ENCODE measurements at places on chromosomes 12 and 14. TPM values are rescaled to one million over a fixed set of nuclear protein-coding genes. Genes with fewer than 3 reads are reported as not detected.

DNA sequence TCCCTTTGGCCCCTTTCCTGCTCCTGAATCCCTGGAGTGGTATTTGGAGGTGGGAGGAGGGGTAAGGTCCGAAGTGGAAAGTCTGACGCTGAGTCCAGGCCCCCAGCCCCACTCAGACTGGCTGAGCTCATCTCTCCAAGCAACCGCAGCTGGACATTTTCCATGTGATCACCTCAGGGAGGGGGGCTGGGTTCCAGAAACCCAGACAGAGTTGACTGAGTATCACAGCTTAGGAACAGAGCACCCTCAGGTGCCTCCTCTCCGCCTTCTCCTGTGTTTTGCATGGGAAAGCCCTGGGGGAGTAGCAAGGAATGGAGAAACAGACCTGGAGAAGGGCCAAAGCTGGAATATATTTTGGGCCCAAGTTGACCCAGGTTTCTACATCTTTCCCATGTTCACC, 8.0 kb upstream of the ITGA5 start:
- no peak for DNase-seq
- no peak overlapping the region for H3K4me3 ChIP-seq
- peaks cover 13% of the 10 kb centered on the region for H3K4me1 ChIP-seq
- no peaks in the 10 kb centered on the region for H3K27me3 ChIP-seq
- no peaks in the 10 kb centered on the region for H3K36me3 ChIP-seq

DNA sequence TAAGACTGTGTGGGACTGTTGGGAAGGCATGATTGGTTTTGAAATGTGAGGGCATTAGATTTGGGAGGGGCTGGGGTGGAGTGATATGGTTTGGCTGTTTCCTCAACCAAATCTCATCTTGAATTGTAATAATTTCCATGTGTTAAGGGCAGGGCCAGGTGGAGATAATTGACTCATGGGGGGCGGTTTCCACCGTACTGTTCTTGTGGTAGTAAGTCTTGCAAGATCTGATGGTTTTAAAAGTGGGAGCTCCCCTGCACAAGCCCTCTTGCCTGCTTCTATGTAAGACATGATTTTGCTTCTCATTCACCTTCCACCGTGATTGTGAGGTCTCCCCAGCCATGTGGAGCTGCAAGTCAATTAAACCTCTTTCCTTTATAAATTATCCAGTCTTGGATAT, 76.6 kb upstream of the PPFIA2 start:
- H3K27ac ChIP-seq = no peak overlapping the region
- H3K27me3 ChIP-seq = no peaks in the 10 kb centered on the region
- no peak for DNase-seq
- H3K4me3 ChIP-seq = no peak overlapping the region
- no peaks in the 10 kb centered on the region for H3K4me1 ChIP-seq

GRCh38 chr12:55839345-55840140, 3.2 kb downstream of the MMP19 start:
- peaks cover 8% of the 10 kb centered on the region for H3K27me3 ChIP-seq
- no peak overlapping the region for H3K4me3 ChIP-seq
- H3K27ac ChIP-seq = no peak overlapping the region
- no peak for DNase-seq
- H3K4me1 ChIP-seq = peaks cover 18% of the 10 kb centered on the region

DNA sequence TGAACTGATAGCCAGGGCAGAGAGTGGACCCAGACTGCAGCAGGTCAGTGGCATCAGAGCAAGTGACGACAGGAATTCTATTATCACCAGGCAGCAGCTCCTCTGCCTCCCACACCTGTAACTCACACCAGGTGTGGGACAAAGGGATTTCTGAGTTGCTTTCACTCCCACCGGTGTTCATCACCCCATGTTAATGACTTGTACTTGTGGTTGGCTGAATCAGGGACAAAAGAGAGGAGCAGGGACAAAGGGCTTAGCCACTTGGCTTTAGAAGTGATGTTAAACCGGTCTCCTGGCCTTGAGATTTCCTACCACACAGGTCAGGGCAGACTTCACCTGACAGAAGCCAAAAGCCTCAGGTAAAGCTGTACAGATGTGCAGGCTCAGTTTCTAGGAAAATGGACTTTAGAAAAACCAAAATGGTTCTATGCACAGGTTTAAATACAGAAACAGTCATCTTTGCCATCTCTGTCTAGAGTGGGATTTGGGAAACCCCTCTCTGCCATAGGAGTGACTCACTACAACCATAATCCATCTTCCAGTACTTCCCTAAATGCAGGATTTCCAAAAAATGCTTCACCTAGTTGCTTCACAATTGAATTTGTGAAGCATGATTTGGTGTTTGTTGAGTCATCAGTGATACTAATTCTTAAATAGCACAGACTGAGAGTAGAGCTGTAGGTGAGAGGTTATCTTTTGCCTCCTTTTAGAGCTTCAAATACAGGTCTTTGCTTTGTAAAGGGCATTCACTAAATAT, 158.5 kb downstream of the PRKCH start:
- no peak overlapping the region for H3K4me3 ChIP-seq
- no peaks in the 10 kb centered on the region for H3K36me3 ChIP-seq
- H3K27ac ChIP-seq = no peak overlapping the region
- no peak for DNase-seq
- H3K4me1 ChIP-seq = peaks cover 21% of the 10 kb centered on the region
- H3K27me3 ChIP-seq = no peaks in the 10 kb centered on the region

DNA sequence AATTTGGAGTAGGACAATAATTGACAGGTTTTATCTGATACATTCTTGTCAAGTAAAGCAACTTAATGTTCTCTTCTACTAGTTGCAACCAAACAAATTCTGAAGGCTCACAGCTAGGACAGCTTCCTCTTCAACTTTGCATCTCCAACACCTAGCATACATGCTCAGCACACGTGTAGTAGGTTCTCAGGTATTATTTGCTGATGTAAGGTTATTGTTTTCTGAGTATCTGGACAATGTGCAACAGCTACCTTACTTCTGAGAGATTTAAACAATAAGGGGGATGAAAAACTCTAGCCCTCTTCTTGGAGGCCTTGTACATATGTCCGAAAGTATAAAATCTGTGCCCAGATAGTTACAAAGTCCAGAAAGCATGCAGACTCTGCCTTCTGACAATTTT, 15.5 kb upstream of the FLRT2 start:
- H3K4me1 ChIP-seq = peaks cover 9% of the 10 kb centered on the region
- H3K27ac ChIP-seq = no peak overlapping the region
- no peaks in the 10 kb centered on the region for H3K27me3 ChIP-seq
- no peak overlapping the region for H3K4me3 ChIP-seq
- no peaks in the 10 kb centered on the region for H3K36me3 ChIP-seq
- no peak for DNase-seq

GRCh38 chr12:62082448-62082847, 177.8 kb upstream of the USP15 start:
- H3K36me3 ChIP-seq = no peaks in the 10 kb centered on the region
- H3K4me3 ChIP-seq = no peak overlapping the region
- no peak overlapping the region for H3K27ac ChIP-seq
- H3K4me1 ChIP-seq = no peaks in the 10 kb centered on the region
- DNase-seq = no peak
- H3K27me3 ChIP-seq = no peaks in the 10 kb centered on the region

DNA sequence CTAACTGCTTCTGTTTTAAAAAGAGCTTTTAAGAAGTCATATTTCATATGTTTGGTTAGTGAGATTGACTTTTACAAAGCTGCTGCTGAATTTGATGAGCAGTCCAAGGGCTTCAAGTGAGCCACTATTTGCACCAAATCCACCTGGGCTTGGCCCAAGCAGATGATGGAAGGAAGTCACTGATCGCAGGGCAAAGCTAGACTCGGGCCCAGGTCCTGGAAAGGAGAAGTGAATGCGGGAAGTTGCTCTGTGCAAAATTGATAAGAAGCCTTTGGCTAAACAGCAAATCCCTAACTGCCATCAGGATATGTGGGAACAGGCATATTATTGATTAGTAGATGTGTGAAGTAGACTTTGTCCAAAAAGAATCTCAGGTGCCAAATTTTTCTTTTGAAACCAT, 30.5 kb downstream of the PLXNC1 start:
- no peak overlapping the region for H3K27ac ChIP-seq
- H3K4me3 ChIP-seq = no peak overlapping the region
- H3K4me1 ChIP-seq = peaks cover 59% of the 10 kb centered on the region
- no peak for DNase-seq
- H3K27me3 ChIP-seq = no peaks in the 10 kb centered on the region

- no peak overlapping the region for H3K4me3 ChIP-seq
- H3K27ac ChIP-seq = no peak overlapping the region
- no peaks in the 10 kb centered on the region for H3K36me3 ChIP-seq
- peaks cover 1% of the 10 kb centered on the region for H3K27me3 ChIP-seq
These were observed 359.3 kb upstream of the FKBP4 start for GRCh38 chr12:2435511-2435910.

- no peaks in the 10 kb centered on the region for H3K27me3 ChIP-seq
- H3K27ac ChIP-seq = no peak overlapping the region
- H3K4me1 ChIP-seq = no peaks in the 10 kb centered on the region
- no peak for DNase-seq
- H3K36me3 ChIP-seq = no peaks in the 10 kb centered on the region
These were observed 146.4 kb downstream of the PHETA1 start for GRCh38 chr12:111222523-111222922.

DNA sequence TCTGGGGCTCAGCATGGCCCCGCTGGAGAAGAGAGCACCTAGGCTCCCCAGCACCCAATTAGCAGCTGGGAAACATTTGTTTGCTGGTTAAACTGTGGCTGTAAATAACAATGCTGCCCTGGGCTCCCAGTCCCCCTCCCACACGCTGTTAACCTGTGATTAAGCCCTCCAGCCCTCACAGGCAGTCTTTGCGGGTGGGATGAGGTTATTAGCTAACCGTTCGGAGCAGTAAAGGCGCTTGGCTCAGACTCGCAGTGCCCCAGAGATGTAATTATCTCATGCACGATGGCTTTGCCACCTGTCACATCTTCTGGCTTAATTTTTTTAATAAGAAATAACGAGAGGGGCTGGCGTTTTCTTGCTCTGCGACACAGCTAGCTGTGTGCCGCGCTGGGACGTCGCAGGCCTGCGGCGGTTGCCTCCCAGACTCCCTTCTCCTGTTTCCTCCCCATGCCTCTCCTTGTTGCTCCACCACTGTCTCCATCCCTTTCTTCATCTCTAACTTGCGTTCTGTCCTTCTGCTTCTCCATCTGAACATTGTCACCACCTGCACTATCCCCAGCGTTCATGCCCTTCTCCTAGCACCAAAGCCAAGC, 239.2 kb upstream of the FKBP4 start:
- H3K4me3 ChIP-seq = no peak overlapping the region
- no peaks in the 10 kb centered on the region for H3K36me3 ChIP-seq
- peaks cover 6% of the 10 kb centered on the region for H3K27me3 ChIP-seq
- DNase-seq = no peak
- no peak overlapping the region for H3K27ac ChIP-seq
- no peaks in the 10 kb centered on the region for H3K4me1 ChIP-seq

DNA sequence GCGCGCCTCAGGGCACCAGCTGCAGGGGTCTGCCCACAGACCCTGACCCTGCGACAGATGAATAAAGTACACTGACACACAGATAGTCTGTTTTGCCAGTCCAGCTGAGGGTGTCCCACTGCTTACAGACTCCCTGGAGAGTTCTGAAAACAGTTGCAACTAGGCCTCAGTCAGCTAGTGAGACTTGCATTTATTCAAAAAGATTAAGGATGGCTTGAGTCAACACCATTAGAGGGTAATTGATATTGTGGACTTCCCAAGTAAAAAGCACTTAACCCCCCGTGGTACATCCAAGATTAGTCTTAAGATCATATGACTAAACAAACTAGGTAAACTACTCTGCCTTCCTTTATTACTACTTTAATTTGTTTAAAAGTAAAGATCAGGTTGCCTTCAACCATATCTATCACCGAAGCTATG, 11.1 kb upstream of the PSEN1 start:
- no peaks in the 10 kb centered on the region for H3K27me3 ChIP-seq
- no peaks in the 10 kb centered on the region for H3K4me1 ChIP-seq
- peaks cover 2% of the 10 kb centered on the region for H3K36me3 ChIP-seq
- H3K4me3 ChIP-seq = no peak overlapping the region

GRCh38 chr12:24534622-24535021, 414.3 kb downstream of the BCAT1 start:
- no peak overlapping the region for H3K4me3 ChIP-seq
- no peaks in the 10 kb centered on the region for H3K36me3 ChIP-seq
- no peaks in the 10 kb centered on the region for H3K27me3 ChIP-seq
- no peak for DNase-seq
- H3K27ac ChIP-seq = no peak overlapping the region

- H3K36me3 ChIP-seq = no peaks in the 10 kb centered on the region
- no peak overlapping the region for H3K27ac ChIP-seq
- no peaks in the 10 kb centered on the region for H3K4me1 ChIP-seq
- H3K4me3 ChIP-seq = no peak overlapping the region
- H3K27me3 ChIP-seq = no peaks in the 10 kb centered on the region
- no peak for DNase-seq
These were observed 168.9 kb downstream of the ADGRD1 start for GRCh38 chr12:131122631-131123030.

- no peak overlapping the region for H3K27ac ChIP-seq
- H3K4me1 ChIP-seq = 0 out of 2 replicates have a peak, but pooled peaks cover 2% of the 10 kb centered on the region
- H3K4me3 ChIP-seq = no peak overlapping the region
- H3K36me3 ChIP-seq = peaks cover 22% of the 10 kb centered on the region
- no peak for DNase-seq
- no peaks in the 10 kb centered on the region for H3K27me3 ChIP-seq
These were observed 26.9 kb downstream of the MAPKAPK5 start for GRCh38 chr12:111868676-111869588.

- H3K27me3 ChIP-seq = no peaks in the 10 kb centered on the region
- DNase-seq = no peak
- no peak overlapping the region for H3K27ac ChIP-seq
- no peak overlapping the region for H3K4me3 ChIP-seq
These were observed 106.0 kb upstream of the CCDC196 start for GRCh38 chr14:66380143-66380542.

- DNase-seq = no peak
- peaks cover 8% of the 10 kb centered on the region for H3K4me1 ChIP-seq
- H3K27ac ChIP-seq = no peak overlapping the region
- H3K27me3 ChIP-seq = peaks cover 26% of the 10 kb centered on the region
- H3K36me3 ChIP-seq = no peaks in the 10 kb centered on the region
These were observed 1.8 kb downstream of the GALNT6 start for GRCh38 chr12:51389302-51389999.

GRCh38 chr14:98594156-98594555, 677.8 kb downstream of the BCL11B start:
- H3K4me1 ChIP-seq = no peaks in the 10 kb centered on the region
- no peak for DNase-seq
- no peak overlapping the region for H3K4me3 ChIP-seq
- no peaks in the 10 kb centered on the region for H3K36me3 ChIP-seq
- H3K27me3 ChIP-seq = no peaks in the 10 kb centered on the region
- H3K27ac ChIP-seq = no peak overlapping the region

GRCh38 chr14:104889375-104889757, 24.3 kb downstream of the CEP170B start:
- H3K27me3 ChIP-seq = no peaks in the 10 kb centered on the region
- no peak overlapping the region for H3K4me3 ChIP-seq
- H3K36me3 ChIP-seq = 0 out of 3 replicates have a peak, but pooled peaks cover 7% of the 10 kb centered on the region
- H3K4me1 ChIP-seq = no peaks in the 10 kb centered on the region
- no peak overlapping the region for H3K27ac ChIP-seq

HNF1A gene
- total RNA-seq = 27.0 TPM

GCH1 gene
- total RNA-seq = 25.2 TPM

SLC25A21 gene
- total RNA-seq = 2.9 TPM

ZDHHC22 gene
- not detected for total RNA-seq

C12orf60 gene
- 2.3 TPM for total RNA-seq

PRMT5 gene
- 210 TPM for total RNA-seq

KRT75 gene
- not detected for total RNA-seq

FNTB gene
- total RNA-seq = 35.1 TPM

SLC25A47 gene
- 1.0 TPM for total RNA-seq

DLK1 gene
- total RNA-seq = 95.5 TPM

IRF2BPL gene
- 8.4 TPM for total RNA-seq

KRT78 gene
- not detected for total RNA-seq

PPTC7 gene
- 8.5 TPM for total RNA-seq

TAS2R9 gene
- 0.11 TPM for total RNA-seq

PAPOLA gene
- 103 TPM for total RNA-seq

KCNMB4 gene
- 0.84 TPM for total RNA-seq

Measured in HepG2 (cell line).